AG08396 (cell line): ENCODE measurements at places on chromosomes 3 and 15.
A peak's percentile ranks its signal among the peaks of the same experiment; 100 is the strongest.

GRCh38 chr15:84814916-84815315 is 2.2 kb upstream of the ALPK3 start:
- no peak for DNase-seq

GRCh38 chr3:36991923-36992805 is 767 bp downstream of the EPM2AIP1 start:
- DNase-seq, result peak; percentile 36

DNA sequence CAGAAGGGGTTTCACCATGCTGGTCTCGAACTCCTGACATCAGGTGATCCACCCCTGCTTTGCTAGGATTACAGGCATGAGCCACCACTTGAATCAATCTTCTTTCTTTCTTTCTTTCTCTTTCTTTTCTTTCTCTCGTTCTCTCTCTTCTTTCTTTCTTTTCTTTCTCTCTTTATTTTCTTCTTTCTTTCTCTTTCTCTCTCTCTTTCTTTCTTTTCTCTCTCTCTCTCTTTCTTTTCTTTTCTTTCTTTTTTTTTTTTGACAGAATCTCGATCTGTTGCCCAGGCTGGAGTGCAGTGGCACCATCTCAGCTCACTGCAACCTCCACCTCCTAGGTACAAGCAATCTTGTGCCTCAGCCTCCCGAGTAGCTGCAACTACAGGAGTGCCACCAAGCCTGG is 37.9 kb upstream of the PIK3CB start:
- no peak for DNase-seq

DNA sequence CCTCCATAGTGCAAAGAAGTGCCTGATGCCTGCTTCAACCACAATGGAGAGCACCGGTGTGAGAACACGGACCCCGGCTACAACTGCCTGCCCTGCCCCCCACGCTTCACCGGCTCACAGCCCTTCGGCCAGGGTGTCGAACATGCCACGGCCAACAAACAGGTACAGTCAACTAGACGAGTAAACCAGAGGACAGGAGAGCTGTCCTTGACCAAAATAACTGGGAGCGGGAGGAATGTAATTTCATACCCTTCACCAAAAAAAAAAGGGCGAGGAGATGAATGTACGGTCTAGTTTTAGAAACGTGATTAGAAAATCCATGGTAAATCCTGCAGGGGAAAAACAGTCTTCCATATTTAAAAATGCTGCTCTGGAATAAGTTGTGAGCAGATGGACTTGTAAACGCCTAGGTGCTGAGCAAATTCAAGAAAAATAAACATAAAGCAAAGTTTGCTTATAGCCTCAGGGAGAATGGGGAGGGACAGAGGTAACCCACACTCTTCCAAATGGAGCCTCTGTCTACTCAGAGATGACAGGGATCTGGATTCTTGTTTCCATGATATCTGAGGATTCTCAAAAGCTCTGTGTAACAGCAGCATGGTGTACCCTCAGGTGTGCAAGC is 8.4 kb downstream of the THBS1 start:
- DNase-seq, result no peak

DNA sequence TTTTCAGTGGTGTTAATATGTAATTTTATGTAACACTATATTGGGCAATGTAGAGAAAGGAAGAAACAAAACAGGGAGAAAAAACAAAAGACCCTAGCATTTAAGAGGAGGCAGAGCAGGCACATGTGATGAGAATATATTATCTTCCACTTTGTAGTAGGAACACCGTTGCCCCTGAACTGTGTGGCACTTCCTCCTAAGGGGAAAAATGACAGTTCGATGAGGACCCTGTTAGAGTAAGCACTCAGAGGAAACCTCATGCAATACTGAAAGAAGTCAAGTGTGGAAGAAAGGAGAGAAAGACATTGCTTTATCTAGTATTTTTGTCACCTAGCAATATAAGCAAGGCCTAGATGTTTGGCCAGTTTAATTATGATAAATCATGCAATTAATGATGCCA is 32.2 kb downstream of the ARPP21 start:
- DNase-seq, result no peak

- peak; percentile 62 for DNase-seq
These were observed 640 bp downstream of the MB21D2 start for GRCh38 chr3:192917028-192917403.

GRCh38 chr15:88256279-88257230 is at the start of gene NTRK3:
TSS of gene NTRK3 (minus strand) at chr15:88256739. CDS start at chr15:88256153, 586 bp downstream.
- DNase-seq, result no peak

- DNase-seq, result no peak
These were observed 163.2 kb downstream of the SYNPR start for GRCh38 chr3:63441262-63441661.

GRCh38 chr3:119395923-119396358 is 67.5 kb downstream of the TMEM39A start:
- DNase-seq, result no peak

GRCh38 chr15:56099311-56099710 is 105.9 kb upstream of the NEDD4 start:
- no peak for DNase-seq

- no peak for DNase-seq
These were observed 59.1 kb upstream of the CTNNB1 start for GRCh38 chr3:41140242-41140641.

DNA sequence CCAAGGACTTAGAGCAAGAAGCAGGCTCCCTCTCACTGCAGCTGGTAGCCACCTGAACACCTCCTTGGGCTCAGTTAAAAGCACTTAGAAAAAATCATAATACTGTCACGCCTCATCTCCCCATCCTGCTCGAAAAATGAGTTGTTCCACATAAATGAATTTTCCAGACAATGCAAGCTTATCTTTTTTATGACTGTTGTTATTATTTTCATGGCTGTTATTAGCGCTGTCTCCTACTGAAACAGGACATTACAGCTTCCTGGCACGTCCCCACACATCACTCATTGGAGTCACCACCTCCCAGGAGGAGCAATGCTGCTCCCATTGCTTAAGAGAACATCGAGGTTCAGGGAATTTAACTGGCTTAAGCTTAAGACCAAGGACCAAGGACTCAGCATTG is 26.5 kb downstream of the CCDC33 start:
- DNase-seq, result no peak

GRCh38 chr15:34365836-34366235 is 1.2 kb downstream of the LPCAT4 start:
- DNase-seq, result no peak

DNA sequence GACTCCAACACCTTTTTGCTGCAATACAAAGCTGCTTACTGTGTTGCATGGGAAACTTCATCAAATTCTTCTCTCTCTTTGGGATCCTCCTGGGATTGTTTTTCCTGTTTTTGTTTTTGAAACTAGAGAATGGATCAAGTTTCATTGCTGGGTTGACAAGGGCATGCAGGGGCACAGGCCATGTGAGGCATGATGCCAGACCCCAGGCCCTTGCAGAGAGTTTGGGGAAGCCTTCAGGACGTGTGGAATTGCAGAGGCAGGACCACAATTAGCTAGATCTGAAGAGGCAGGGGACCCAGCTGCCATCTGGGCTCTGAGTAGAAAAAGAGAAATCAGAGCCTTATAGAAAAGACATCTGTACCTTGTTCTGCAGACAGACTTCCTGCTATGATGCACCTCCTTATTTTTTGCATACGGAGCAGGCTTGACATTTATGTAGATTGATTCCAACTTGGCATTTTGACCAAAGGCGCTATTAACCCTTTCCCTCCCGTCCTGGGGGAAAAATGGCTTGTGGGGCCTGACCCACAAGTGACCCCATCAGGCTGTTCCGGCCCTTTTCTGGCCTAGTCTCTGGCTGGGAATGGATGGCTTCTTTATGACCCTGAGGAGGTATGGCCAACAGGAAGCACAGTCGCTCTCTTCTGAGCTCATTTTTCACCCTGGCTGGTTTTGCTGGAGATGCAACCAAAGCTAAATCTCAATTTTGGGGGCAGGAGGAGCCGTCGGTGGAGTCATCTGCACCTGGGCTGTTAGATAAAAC is 44.3 kb upstream of the CHRNB4 start:
- no peak for DNase-seq

- no peak for DNase-seq
These were observed 31.9 kb downstream of the SMAD6 start for GRCh38 chr15:66733976-66734375.

- peak; percentile 58 for DNase-seq
These were observed 5.1 kb upstream of the HAPLN3 start for GRCh38 chr15:88900309-88900981.

GRCh38 chr3:43074901-43075689 is 30.8 kb downstream of the POMGNT2 start:
- DNase-seq, result no peak

- DNase-seq, result no peak
These were observed 405.9 kb downstream of the ROBO1 start for GRCh38 chr3:79361748-79362378.
